ENCODE measurements at places on chromosomes 13 and 19.

- no peak for DNase-seq
Observed at GRCh38 chr13:73602295-73602694, 531.9 kb downstream of the KLF12 start.

- no peak for DNase-seq
Observed at GRCh38 chr13:27354379-27354778, 70.0 kb upstream of the GTF3A start.

GRCh38 chr19:46753420-46754155, 7.3 kb upstream of the STRN4 start:
- peak; percentile 50 for DNase-seq

DNA sequence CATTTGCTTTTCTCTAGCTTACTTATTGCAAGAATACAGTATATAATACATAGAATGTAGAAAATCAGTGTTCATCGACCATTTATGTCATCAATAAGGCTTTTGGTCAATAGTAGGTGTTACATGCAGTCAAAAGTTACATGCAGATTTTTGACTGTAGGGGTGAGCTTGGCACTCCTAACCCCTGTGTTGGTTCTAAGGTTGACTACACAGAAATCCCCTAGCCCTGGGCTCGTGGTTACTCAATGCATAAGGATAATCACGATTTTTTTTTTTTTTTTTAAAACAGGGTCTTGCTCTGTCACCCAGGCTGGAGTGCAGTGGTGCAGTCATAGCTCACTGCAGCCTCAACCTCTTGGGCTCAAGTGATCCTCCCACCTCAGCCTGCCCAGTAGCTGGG, 4.0 kb upstream of the NWD1 start:
- DNase-seq, result no peak

- DNase-seq, result no peak
Observed at GRCh38 chr13:101919541-101920181, 467.2 kb downstream of the ITGBL1 start.

DNA sequence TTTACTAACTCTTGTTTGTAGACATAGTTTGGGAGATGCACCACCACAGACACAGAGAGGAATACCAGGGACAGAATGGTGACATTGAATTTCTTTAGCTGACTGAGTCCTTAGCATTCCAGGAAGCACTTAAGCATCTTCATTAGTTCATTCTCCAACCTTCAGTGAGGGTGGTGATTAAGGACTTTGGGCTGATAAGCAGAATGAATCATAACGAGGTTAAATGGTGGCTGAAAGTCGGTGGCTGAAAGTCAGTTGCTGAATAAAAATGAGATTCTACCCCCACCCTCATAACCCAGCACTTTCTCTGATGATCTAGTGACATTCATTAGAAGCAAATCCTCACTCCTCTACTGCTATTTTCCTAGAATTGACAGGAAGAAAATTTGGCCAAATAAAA, 10.6 kb downstream of the PCDH8 start:
- no peak for DNase-seq

GRCh38 chr13:85717921-85718320, 81.3 kb downstream of the SLITRK6 start:
- DNase-seq, result no peak

- no peak for DNase-seq
Observed at GRCh38 chr19:21824679-21825078, 11.3 kb downstream of the ZNF43 start.

- peak; percentile 22 for DNase-seq
Observed at GRCh38 chr13:104773775-104774174, 1707.6 kb upstream of the SLC10A2 start.

GRCh38 chr19:47713046-47714021, at the start of gene EHD2:
Gene EHD2 (plus strand): TSS chr19:47713422. CDS start chr19:47716613, 3,191 bp downstream.
- no peak for DNase-seq

DNA sequence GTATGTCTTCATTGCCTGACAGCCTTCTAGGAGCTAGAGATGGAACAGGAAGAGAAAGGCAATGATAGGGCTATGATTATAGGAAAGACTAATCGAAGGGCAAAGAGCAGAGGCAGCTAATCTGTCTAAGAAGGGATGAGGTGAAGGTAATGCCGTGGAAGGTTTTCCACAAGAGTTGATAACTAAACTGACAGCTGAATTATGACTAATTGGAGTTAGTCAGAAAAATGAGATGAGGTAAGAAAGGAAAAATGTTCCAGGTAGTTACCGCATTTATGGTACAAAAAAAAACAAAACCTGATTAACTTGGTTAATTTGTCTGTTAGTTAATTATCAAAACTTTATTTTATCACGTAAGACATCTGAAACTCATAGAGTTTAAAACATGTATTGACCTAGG, 260.3 kb downstream of the SLITRK6 start:
- DNase-seq, result no peak
